Left forelimb (tissue), 1 donor: ENCODE measurements at places on chromosomes 4 and X.

DNA sequence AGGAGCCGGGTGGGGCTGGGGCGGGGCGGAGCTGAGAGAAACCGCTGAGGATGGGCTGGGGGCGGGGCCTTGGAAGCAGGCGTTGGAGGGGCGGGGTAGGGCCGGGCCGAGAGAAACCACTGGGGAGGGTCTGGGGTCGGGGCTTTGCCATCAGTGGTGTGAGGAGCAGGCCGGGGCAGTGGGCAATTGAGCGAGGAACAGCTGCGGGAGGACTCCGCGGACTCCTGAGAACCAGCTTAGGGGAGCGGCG, 1.3 kb upstream of the EOLA2 start:
- no peak for DNase-seq

DNA sequence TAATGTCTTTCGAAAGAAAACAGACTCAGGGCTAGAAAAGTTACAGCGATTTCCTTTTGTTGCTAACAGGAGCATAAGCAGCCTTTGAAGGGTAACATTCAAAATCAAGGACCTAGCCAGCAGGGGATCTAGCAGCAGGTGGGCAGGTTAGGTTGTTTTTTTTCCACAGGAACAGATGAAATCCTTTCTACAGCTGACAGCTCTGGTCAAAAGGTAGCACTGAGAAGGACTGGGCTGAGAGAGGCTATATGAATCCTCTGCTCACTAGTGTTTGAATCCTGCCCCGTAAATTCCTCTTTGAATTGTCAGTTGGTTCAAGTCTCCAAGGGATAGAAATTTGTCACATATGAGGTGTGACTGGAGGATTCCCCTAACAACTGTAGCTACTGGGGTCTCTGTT, 188.2 kb downstream of the SH2D1A start:
- no peak for DNase-seq

- DNase-seq = no peak
Measured at GRCh38 chrX:9560219-9560618, 95.4 kb downstream of the TBL1X start.

DNA sequence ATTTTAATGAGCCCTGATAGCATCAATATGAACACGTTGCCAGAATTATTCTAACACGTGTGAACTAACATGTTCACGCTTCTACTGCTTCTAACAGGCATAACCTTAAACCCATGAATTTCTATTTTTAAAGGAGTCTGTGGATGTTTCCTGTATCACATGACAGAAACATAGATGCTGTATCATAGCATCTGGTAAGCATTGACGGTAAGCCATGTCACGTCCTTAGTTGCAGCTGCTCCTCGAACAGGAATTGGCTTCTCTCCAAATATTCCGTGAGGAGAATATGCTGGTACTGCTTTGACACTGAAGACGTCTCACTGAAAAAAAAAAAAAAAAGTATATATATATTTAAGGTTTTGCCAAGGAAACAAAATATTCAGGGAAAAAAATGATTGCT, 105.1 kb upstream of the MXRA5 start:
- DNase-seq = no peak
